Calu3 (cell line): ENCODE measurements at places on chromosomes 2 and 18.

- DNase-seq = peak; percentile 57
- H3K4me1 ChIP-seq = peaks cover 36% of the 10 kb centered on the region
- no peaks in the 10 kb centered on the region for H3K27me3 ChIP-seq
- peak overlapping the region; percentile 97 for H3K27ac ChIP-seq
These were observed 1.3 kb downstream of the FMNL2 start for GRCh38 chr2:152336119-152336853.

- no peak for DNase-seq
- no peaks in the 10 kb centered on the region for H3K4me1 ChIP-seq
- peaks cover 19% of the 10 kb centered on the region for H3K27me3 ChIP-seq
- no peaks in the 10 kb centered on the region for H3K36me3 ChIP-seq
- H3K4me3 ChIP-seq = no peak overlapping the region
These were observed 69.7 kb upstream of the LYPD6B start for GRCh38 chr2:148968776-148969319.

DNA sequence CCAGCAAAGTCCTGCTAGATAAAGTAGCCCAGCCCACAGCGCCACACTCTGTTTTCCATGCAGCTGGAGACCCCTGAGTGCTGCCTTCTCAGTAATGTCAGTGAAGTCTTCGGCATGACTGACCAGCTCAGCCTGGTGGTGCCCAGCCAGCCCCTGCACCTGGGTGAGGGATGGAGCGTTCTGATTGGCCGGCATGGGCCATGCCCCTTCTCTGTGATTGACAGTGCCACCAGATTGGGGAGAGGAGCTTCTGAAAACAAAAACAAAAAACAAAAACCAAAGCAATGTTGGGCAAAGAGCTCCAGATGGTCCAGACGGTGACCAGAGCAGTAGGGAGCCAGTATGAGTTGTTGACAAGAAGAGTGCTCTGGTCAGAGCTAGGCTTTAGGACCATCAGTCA, 122.6 kb downstream of the DYSF start:
- DNase-seq = no peak
- H3K36me3 ChIP-seq = no peaks in the 10 kb centered on the region
- peaks cover 32% of the 10 kb centered on the region for H3K27me3 ChIP-seq
- no peak overlapping the region for H3K4me3 ChIP-seq

- no peaks in the 10 kb centered on the region for H3K4me1 ChIP-seq
- no peaks in the 10 kb centered on the region for H3K36me3 ChIP-seq
- H3K27ac ChIP-seq = no peak overlapping the region
- H3K4me3 ChIP-seq = no peak overlapping the region
These were observed 154.3 kb downstream of the TMEM163 start for GRCh38 chr2:134564549-134564948.

DNA sequence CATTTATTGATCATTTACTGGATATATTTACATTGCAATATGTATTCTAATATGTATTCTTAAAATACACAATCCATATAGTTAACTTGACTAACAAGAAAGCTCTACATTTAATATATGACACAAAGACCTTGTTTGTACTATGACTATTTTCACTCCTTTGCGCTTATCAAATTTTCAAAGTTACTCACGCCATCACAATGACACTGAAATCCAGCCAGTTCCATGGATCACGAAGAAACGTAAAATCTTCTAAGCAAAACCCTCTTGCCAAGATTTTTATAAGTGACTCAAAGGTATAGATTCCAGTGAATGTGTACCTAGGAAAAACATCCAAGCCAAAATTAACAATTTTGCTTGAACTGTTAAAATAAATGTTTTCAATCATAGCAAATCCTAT, 39.6 kb downstream of the SCN3A start:
- no peaks in the 10 kb centered on the region for H3K36me3 ChIP-seq
- DNase-seq = no peak
- no peak overlapping the region for H3K27ac ChIP-seq
- H3K4me3 ChIP-seq = no peak overlapping the region

GRCh38 chr2:647003-647560, 30.1 kb downstream of the TMEM18 start:
- H3K36me3 ChIP-seq = no peaks in the 10 kb centered on the region
- no peak for DNase-seq
- no peak overlapping the region for H3K27ac ChIP-seq
- no peak overlapping the region for H3K4me3 ChIP-seq

- H3K4me1 ChIP-seq = peaks cover 9% of the 10 kb centered on the region
- no peaks in the 10 kb centered on the region for H3K27me3 ChIP-seq
- DNase-seq = no peak
- H3K27ac ChIP-seq = no peak overlapping the region
- no peaks in the 10 kb centered on the region for H3K36me3 ChIP-seq
- no peak overlapping the region for H3K4me3 ChIP-seq
These were observed 79.0 kb upstream of the TACR1 start for GRCh38 chr2:75278314-75278713.
